ENCODE measurements at places on chromosomes 1 and 21.

DNA sequence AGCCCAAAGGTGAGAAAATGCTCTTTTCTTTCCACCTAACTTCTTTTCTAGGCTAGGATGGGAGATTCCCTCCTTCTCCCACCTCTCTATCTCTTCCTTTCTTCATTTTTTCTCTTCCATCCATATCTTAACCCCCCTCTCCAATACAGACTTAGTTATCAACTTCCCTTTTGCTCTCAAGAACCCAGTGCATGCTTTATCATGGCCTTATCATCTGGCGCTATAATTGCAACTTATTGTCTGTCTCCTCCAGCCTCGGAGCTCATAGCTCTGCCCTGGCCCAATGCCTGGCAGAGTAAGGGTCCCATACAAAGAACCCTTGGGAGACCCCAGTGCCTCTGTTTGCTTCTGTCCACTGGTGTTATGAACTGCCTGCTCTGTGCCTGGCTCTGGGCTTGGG lies 71.0 kb upstream of the NFASC start:
- no peak for DNase-seq

GRCh38 chr1:17356387-17357026 lies 15.5 kb upstream of the PADI6 start:
- DNase-seq: no peak

DNA sequence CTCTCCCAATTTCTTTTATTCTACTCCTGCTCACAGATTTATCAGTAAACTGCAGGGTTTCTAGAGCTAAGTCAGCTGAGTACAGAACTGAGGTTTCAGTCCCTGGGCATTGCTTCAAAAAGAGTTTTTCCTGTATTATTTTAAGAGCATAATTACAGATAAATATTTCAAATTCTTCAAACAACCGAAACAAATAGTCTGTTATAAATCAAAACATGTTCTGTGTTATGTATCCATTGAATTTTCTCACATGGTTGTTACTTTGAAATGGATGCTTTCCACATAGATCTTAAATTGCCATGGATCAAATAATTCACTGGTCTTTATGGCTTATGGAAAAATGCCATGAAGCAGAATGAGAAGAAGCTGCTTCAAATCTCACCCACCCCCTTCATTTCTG lies 64.5 kb downstream of the LRRC8C start:
- no peak for DNase-seq

DNA sequence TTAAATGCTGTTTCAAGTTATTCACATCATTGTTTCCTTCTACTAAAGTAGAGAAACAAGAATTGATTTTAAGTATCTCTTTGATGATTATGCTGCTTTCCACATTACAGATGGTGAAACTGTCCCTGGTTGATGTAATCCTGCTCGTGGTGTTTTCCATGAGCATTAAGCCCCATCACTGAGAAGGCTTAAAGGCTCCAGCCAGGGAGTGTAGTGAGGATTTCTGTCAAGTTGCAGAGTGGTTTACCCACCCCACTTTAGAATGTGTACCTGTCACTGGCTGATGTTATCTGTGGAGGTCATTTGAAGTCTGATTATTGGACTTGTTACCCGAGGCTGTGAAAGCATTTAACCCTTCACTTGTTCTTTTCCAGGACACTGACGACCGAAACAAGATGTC lies 12.9 kb downstream of the CERS2 start:
- DNase-seq: no peak

DNA sequence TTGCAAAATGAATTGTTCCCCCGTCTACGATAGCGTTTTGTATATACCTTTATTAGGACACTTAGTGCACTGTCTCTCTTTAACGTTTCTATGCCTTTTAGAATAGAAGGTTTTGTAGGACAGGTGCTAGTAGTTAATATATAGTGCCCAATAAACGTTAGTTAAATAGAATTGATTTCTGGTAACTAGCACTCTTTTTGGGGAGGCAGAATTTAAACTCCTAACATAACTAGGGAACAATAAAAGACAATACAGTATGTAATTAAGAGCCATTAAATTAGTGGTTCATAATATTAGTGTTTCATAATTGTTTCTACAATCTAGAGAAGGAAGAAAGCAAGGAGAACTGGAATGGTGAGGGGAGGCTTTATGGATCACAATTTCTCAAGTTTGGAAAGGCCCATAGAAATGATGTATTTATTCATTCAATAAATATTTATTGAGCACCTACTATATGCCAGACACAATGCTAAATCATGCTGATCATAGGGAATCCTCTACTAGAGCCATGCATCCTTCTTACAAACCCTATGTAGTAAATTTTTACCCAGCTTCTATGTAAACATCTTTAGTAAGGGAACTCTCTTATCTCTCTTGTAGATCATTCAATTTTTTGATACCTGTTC lies 742 bp downstream of the POLR3GL start:
- DNase-seq: no peak

DNA sequence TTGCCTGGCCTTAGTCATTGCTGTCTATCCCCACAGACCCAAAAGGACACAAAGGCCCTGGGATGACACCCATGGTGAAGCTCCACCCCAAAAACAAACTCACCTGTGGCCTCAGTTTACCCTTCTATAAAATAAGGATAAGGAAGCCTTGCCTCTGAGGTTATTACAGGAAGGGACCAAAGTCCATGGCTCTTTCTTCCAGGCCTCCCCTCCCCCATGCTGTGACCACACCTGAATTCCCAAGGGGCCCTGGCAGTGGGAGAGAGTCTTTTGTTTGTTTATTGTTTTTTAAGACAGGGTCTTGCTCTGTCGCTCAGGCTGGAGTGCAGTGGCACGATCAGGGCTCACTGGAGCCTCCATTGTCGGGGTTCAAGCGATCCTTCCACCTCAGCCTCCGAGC lies 10.5 kb upstream of the TNFRSF25 start:
- DNase-seq: no peak

- no peak for DNase-seq
These were observed 20.0 kb upstream of the FCER1A start for GRCh38 chr1:159282118-159282517.

GRCh38 chr1:89918794-89919155 lies 76.1 kb upstream of the ZNF326 start:
- no peak for DNase-seq

DNA sequence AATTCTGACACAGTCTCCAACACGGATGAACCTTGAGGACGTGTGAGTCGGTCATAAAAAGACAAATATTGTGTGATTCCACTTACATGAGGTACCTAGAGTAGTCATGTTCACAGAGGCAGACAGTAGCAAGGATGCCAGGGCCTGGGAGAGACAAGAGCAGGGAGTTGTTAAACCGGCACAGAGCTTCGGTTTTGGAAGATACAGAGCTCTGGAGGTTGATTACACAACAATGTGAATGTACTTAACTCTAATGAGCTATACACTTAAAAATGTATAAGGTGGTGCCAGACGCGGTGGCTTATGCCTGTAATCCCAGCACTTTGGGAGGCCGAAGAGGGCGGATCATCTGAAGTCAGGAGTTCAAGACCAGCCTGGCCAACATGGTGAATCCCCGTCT lies 37.8 kb upstream of the NEK2 start:
- DNase-seq: no peak

DNA sequence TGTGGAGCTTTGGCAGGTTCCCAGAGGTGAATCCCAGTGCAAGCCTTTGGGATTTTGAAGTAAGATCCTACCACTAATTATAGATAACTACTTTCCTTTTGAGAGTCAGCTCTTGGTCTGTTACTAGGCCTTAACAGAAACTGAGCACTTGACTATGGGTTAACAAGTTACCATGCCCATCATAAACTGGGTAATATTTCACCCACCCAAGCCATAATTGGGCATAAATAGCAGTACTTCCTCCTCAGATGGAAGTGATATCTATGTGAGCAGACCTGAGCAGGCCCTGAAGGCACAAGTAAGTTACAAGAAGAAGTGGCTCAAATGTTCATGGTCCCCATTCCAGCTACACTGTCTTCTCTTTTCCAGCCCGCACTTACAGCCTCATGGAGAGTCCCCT lies 475.9 kb downstream of the LRRIQ3 start:
- DNase-seq: no peak

DNA sequence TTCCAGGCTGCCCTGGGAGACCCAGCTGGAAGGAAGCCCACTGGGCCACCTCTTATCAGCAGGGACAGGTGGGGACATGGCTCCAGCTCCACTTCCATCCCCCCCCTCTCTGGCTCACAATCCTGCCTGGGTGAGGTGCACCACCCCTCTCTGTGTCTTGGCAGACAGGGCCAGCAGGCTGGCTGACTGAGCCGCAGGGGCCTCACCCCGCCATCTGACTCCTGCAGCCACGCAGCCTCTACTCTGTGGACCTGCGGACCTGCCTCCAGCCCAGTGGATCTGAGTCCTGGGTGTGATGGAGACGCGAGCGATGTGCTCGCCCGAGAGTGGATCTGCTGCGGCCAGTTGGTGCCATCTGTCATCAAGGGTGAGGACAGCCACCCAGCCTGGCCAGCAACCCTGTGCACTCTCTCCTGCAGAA lies 30.1 kb downstream of the RCC2 start:
- no peak for DNase-seq

Measured in naive thymus-derived CD4-positive, alpha-beta T cell (primary cell).